ENCODE measurements at places on chromosomes 1 and 21. TPM values are rescaled to one million over a fixed set of nuclear protein-coding genes. Genes with fewer than 3 reads are reported as not detected.

DNA sequence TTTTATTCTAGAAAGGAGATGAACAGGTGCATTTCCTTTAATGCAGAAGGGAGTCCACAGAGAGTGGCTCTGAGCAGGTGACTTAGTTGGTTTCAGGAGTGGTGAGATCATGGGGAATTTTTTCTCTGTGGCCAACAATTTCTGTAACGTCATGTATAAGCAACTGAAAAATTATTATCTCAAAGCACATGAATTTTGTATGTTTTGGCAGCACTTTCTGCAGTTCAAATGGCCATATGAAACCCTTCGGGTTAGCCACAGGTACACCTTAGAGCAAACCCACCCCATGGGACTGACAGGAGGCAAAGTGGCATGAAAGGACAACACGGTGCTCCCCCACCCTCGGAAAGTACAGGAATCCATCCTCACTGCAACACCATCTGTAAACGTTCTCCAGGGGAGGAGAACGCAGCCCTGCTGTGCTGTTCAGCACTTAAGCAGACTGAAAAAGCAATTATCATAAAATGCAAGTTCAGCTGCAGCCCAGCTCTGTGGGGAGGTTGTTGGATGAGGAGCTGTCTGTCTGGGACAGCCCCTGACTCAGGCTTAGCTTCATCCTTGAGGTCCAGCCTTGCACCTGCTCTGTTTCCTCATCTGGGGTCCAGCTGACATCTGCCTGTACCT lies 55.8 kb upstream of the CLDN14 start:
- no peak for DNase-seq

TRIM67 gene
- not detected for total RNA-seq

DNA sequence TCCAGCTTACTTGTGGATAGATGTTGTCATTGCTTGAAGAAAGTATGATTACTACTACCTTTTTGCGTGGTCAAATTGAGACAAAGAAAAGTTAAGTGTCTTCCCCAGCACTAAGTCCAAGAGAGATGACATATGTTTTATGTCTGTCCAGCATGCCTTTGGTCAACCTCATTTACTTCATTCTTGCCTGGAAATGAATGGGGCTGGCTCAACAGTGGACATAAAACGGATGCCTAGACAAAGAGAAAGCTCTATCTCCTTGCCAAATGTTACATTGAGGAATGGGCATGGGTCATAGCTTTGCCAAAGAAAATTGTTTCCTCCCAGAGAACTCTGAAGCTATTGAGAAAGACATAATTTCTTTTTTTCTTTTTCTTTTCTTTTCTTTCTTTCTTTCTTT lies 82.4 kb upstream of the PLPPR4 start:
- DNase-seq: no peak

DNA sequence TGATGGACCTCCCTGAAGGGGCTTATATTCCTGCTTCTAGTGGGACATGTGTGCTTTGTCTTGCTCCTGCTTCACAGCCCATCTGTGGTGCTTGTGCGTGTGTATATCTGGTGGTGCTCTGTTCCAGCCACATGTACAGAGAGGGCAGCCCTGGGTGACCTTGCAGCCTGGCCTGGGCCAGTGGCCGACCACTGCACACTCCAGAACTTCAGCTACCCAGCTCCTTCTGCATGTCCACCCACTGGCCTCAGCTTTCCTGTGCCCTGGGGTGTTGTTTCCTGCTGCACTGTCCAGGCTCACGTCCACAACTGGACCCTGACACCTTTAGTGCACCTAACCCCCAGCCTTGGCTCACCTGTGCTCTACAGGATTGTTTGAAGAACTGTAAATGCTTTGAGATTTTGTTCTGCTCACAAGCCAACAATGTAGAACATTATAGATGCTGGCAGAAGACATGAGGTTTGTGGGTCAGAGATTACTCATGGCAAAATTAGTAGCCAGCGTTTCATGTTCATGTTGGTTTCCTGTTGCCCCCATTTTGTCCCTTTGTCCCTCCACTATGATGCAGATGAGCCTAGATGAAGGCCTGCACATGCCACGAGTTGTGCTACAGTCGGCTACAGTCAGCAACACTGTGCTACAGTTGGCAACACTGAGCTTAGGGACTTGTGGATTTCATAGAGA lies 5.3 kb upstream of the S100B start:
- no peak for DNase-seq

DNA sequence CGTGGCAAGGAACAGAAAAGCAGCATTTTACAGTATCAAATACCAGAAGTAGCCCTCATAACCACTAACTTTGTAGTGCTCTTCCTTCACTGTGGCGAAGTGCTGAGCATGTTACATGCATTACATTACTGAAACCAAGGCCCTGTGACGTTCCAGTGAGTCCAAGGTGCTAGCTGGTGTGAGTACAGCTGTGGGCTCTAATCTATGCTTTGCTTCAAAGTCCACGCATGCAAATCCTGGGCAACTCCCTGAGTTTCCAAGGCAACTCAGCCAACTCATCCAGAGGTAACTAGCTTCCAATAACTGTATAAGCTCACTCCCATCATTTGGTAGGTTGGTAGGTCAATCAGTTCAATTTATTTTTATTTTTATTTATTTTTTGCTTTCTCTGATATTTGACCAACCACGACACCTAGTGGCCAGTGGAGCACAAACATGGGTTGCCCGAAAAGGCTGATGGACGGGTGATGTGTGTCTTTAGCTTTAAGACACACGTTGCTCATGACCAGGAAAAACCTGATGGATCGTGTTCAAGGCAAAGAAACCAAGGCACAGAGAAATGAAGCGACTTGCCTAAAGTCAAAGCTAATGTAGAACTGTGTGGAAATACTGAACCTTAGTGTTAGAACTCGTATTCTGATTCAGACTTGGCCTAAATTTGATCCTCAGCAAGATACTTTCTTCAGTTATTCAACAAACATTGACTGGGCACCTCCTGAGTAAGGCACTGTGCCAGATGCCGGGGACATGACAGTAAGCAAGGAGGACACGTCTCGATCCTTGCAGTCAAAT lies 73.0 kb downstream of the GNG12 start:
- DNase-seq: peak; percentile 60

DNA sequence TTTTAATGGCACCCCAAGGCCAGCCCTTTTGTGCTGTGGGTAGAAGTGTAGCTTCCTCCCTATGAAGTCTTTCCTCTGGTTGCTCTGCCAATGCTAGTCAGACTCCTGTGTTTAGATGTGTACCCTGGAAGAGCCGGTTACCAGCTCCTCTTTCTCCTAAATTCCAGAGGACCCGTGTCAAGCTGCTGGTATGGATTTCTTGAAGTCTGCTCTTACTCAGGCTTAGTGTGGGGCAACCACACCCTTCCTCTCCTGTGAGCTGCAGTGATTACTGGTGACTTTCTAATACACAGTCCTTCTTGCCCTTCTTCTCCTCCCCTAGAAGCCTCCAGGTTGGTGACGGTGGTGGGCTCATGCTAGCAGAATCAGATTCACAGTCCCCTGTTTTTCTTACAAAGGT lies 74.1 kb upstream of the AKT3 start:
- DNase-seq: no peak

Measured in aorta (tissue), 5 donors.